ENCODE measurements at places on chromosomes 2 and 18. TPM values are rescaled to one million over a fixed set of nuclear protein-coding genes. Genes with fewer than 3 reads are reported as not detected.

MSTN gene
- polyA plus RNA-seq = 38.0 TPM

ARL6IP6 gene
- polyA plus RNA-seq = 50.9 TPM

CSRNP3 gene
- 11.9 TPM for polyA plus RNA-seq

ALLC gene
- not detected for polyA plus RNA-seq

SERPINB2 gene
- polyA plus RNA-seq = 146 TPM

DNA sequence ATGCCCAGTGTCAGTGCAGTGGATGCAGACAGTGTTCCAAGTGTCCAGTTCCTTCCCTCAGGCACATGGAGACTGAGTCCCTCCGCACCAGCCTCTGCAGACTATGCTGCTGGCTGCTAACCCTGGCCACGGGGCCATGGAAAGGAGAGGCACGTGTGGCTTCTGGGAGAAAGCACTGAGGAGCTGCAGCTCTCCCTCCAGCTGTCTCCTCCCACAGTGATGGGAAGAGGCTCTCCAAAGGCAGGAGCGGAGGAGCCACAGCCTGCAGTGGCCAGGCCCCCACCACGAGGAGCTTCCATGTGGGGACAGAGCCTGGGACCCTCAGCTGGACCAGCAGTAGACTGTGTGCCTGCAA is 141.1 kb downstream of the NDUFA10 start:
- DNase-seq = no peak

DNA sequence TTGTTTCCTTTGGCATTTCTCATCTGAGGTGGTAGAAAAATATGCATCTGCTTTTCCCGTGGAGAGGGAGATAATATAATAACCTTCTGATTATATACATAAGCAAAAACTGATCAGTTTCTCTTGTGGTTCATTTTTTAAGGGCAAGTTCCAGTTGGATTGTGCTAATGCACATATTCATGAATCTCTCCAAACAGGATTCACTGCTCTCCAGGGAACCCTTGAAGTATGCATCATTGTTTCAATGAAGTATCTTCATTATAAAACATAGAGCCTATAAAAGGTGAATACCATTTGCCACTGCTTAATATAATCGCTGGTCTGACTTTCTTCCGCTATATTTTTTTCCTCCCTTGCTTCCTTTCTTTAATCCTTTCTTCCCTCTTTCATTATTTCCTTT is 384.7 kb downstream of the FIGN start:
- no peak for DNase-seq

GRCh38 chr2:31223026-31223425 is 5.7 kb upstream of the CAPN14 start:
- no peak for DNase-seq

DNA sequence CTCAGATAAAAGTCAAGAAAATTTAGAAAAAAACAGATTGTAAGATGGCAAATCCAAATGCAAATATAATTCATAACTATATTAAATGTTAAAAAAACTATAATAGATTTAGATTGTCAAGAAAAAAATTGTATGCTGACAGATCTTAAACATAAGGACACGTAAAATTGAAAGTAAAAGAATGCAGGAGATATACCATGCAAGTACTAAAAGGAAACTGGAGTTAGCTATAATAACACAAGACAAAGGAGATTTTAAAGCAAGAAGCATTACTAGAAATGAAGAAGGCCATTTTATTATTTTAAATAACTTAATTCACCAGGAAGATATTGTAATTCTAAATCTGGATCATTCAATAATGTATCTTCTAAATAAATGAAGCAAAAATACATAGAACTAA is 48.3 kb downstream of the TTC21B start:
- DNase-seq = no peak

DNA sequence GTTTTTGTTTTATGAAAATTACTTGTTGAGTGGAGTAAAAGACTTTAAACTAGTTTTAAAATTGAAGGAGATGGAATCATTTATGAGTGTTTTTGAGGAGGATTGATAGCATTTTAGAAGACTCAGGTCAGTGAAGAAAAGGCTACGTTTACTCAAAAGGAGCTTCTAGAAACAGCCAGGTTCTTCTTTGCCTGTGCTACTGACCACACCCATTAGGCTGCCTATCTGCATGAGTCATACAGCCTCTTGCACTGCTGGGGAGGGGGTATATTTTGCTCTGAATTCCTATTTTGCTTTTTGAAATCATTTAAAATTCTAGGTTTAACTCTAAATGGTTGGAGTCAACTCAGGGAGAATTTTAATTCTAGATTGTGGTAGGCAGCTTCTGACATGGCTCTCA is 22.3 kb downstream of the EFEMP1 start:
- no peak for DNase-seq

DNA sequence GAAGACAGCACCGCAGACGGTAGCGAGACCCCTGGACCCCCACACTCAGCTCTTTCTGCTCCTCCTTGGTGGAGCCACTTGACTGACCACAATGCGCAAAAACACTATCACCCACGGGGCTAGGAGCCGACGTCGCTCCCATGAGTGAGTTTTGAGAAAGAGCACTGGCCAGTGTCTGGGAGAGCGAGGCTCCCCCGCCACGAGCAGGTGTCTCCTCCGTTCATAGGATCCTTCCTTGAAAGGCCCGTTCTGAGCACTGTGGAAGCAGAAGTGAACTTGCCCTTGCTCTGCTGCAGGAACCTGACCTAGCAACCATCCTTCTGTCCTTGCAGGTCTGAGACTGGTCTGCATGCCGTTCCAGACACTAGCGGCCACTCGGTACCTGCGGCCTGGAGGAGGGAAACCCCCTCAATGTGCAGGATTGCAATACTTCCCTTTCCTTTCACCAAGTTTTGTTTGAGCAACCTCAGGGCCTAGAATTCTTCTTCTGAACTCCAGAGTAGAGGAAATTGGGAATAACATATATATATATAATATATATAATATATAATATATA is 12.9 kb upstream of the ZNF516 start:
- DNase-seq = no peak

- DNase-seq = no peak
These were observed 1.7 kb upstream of the LDLRAD4 start for GRCh38 chr18:13216711-13217465.

DNA sequence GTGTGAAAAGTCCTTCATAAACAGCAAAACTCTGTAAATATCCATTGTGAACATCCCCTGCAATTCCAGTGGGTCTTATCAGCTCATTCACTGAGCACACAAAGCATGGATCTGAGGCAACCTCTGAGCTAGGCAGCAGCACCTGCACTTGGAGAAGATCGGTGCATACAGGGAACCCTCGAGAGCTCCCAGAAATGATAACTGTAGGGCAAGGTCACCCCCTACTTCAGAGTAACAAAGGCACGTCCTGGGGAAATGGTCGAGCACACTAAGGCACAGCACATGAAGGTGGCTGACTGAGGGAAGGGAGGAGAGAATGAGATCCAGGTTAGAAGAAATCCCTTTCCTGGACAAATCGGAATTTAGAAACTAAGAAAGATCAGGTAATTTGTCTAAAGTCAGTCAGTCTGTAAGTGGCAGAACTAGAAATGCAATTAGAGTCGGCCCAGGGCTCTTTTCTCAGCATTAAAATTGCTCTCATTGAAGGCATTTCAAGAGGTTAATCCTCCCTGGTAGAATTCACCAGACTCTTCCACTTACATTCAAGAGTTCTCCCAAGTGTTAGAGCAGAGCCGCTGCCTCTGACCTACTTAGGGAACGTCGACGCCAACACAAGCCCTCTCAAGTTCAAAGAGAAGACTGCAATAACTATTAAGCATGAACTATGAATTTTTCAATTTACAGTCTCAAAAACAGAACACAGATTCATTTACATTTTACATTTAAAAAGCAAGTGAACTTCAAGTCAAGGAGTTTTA is 45.9 kb downstream of the PXDN start:
- DNase-seq = no peak

DNA sequence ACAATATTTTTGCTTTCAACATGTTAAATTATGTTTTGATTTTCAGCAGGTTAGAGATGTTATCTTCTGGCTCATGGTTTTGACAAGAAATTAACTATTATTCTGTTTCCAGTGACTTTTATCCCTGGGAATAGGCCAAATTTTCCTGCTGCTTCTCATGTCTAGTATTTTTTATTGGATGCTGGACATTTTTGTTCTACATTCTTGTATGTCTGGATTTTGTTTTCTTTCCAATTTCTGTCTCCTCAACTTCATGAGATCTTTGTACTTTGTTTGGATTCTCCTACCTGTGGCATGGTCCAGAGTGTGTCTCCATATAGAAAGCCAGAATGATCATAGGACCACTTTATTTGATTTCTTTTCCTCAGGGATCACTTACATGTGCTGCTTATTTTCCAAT is 33.1 kb upstream of the MYO1B start:
- DNase-seq = no peak

- DNase-seq = no peak
These were observed 101.3 kb upstream of the NDUFV2 start for GRCh38 chr18:9001209-9001608.
